Kidney tubule cell (primary cell): ENCODE measurements at places on chromosomes 4 and X.
A peak's percentile ranks its signal among the peaks of the same experiment; 100 is the strongest.

DNA sequence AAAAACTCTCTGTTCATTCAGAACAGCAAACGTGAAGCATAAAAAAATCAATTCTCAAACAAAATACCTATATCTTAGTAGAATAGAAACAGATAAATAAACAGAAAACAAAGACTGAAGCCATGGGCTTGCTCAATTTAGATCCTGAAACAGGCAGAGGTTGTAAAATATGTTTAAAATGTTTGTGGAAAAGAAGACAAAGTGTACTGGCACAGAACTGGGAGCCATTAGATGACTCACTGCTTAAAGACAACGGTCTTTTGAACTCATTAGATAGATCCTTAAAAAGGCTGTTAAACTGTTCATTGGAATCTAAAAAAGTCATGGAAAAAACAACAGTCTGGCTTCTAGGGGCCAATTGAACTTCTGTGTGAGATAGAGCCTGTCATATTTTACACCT, 247.0 kb upstream of the NDST4 start:
- no peak for DNase-seq

DNA sequence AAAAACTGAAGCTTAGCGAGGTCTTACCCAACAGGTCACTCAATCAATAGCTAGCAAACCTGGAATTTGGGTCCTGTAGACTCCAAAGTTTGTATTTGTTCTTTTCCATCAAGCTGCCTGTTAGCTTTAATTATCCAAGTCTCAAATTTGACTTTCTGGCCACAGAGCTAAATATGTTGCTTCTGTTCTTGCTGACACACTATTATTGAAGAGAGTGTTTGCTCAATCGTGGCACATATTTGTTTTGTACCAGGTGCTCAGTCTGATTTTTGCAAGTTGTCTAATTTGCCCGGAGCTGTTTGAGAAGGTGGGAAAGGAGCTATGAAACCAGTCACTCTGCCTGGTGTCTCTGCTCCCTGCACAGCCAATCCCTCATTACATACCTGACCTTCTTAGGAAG, 41.7 kb upstream of the FRMD7 start:
- DNase-seq, result no peak

GRCh38 chr4:149144060-149144459, 671.6 kb downstream of the IQCM start:
- DNase-seq, result no peak

- DNase-seq, result peak; percentile 96
These were observed 150.9 kb downstream of the SHROOM3 start for GRCh38 chr4:76585897-76586360.

GRCh38 chr4:85681221-85681657, 206.3 kb downstream of the ARHGAP24 start:
- DNase-seq, result peak; percentile 64

- no peak for DNase-seq
These were observed 103.4 kb downstream of the SHOX start for GRCh38 chrX:733961-734360.

- DNase-seq, result no peak
These were observed 86.0 kb upstream of the AFAP1 start for GRCh38 chr4:8025668-8026067.

DNA sequence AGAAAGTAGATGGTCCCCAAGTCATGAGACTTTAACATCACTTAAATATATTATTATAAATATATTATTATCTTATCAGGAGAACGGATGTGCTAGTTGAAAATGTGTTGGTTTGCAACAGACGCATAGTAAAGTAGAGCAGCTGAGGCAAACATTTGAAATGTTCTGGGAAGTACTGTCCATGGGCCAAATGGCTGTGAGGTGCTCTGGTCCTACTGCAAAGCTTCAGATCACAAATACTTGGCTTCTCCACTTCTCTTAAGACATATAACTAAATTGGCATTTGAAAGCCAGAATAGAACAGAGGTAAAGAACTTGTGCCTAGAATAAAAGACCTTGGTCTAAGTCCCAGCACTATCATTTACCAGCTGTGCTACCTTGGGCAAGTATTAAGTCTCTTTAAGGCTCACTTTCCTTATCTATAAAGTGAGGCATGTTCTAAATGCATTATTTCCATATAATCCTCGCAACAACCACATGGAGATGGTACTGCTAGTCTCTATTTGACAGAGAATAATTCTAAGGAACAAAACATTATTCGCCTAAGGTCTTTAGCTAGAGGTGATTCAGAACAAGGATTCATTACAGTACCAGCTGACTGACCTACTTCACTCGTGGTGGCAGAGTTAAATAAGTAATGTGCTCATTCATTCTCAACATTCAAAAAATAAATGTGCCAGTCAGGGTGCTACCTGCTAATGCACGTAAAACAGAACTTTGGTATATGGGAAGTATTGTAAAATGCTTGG, 297.1 kb downstream of the PPP3CA start:
- DNase-seq, result no peak

DNA sequence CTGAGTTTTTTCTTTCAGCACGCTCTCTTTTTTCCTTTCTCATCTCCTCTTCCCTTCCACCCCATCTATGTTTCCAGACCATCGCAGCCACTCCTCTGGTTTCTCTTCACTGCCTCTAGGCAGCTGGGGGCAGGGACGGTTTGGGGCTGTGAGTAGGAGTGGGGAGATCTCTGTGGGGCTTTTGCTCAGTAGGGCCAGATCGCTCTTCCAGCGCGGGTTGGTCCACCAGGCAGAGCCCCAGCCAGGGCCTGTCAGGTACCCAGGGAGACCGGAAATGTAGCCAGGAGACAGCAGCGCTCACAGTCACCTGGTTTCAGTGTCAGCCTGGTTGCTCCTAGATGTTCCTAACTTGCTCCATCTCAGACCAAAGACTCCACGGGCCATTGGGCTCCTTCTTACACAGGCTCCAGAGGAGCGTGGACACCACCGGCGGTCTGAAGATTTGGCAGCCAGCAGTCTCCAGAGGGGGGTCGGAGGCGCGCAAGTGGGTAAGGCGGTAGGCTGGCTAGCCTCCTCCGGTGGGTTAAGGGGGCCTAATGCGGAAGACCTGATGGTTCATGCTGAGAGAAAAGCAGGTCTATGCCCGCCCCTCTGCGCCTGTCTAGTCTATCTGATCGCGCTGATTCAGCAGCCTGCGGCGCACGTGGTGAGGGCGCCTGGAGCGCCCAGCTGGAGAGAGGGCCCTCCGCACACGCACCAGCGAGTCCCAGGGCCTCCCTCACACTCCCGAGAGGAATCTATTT, 1.8 kb downstream of the FGF5 start:
- peak; percentile 58 for DNase-seq

DNA sequence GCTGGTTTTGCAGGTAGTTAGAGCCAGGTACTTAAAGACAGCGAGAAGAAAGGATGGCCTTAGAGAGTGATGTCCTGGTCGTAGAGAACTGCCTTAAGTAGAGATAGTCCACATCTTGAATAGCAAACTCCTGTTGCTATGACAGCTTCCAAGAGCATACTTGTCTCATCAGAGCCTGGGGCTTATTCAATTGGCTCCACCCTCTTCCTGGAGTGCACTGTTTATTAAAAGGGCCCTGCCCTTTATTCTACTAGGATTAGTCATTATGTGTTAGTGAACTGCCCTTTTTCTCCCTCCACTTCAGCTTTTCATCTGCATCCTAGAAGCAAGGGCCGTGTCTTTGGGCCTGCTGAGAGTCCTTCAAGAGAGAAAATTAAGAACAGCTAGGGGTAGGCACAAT, 94.5 kb upstream of the EOLA2 start:
- peak; percentile 71 for DNase-seq

- peak; percentile 89 for DNase-seq
These were observed 215.9 kb downstream of the SOWAHB start for GRCh38 chr4:76681996-76682395.

DNA sequence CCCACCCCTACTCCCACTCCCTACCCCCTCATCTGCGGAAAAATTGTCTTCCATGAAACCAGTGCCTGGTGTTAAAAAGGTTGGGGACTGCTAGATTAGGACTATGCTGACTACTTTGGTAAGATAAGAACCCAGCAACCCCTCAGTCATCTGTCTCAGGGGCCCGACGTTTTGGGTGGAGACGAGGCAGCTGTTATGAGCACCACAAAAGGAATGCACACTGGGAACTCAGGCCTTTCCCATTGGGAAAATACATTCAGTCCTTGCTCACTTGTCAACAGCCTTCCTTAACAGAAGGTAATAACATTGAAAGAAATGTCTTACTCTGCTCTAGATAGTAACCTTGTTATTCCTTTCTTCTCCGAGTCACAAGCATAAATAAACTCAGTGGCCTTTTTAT, 310.8 kb downstream of the AFF2 start:
- DNase-seq, result no peak

DNA sequence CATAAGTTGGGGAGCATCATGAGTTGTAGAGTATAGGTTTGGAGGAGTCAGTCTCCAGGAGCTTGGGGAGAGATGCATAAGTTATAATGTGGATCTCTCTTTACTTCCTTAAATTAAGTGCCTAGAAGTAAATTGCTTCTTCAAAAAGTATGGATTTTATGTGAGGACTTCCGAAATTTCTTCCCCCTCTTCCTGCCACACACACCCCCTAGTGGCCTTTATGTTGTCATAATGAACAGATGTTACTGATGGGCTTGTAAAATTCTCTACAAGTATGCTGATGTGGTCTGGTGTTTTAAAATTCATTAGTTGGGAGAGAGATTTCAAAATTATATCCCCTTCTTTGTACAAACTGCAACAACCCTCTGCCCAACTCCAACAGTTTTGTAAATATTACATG, 2.3 kb upstream of the METTL14 start:
- peak; percentile 31 for DNase-seq

DNA sequence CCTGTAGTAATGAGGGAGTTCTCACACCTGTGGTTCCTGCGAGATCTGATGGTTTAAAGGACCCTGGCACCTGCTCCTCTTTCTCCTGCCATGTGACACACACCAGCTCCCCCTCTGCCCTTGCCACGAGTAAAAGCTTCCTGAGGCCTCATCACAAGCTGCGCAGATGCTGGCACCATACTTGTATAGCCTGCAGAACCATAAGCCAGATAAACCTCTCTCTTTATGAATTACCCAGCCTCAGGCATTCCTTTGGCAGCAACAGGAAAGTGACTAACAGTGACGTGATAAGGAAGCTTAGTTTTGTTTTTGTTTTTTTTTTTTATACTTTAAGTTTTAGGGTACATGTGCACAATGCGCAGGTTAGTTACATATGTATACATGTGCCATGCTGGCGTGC, 130.9 kb downstream of the AFAP1 start:
- DNase-seq, result peak; percentile 43

DNA sequence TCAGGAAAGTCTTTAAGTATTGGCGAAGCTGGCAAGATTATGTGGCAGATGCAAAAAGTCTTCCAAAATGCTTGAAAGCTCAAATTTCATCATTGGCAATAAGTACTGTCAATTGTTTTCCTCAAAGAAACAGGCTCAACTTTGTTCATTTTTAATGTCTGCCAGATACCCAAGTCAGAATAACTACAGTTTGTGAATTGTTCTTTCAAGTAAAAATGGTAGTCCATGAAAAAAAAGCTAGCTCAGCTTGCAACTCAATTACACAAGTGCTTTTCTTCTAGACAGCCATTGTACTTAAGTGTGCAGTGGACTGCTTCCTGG, 70.5 kb downstream of the AFF1 start:
- no peak for DNase-seq

GRCh38 chrX:150587585-150588503, 19.4 kb downstream of the MTM1 start:
- no peak for DNase-seq

DNA sequence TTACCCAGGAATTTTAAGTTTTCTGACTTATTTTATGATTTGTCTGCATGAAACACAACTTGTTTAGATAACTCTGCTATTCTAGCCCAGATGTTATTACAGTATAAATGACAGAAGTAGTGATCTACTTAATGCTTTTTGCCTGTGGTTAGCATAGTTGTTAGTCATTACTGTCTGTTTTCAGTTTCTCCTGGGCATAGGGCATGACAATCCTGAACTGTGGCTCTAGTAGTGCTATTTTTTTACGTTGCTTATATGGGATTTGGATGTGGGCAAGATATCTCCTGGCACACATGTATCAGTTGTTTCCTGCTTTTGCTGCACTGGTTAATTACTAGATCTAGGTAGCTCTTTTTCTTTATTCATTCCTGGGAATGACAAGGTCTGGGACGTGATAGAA, 1005.8 kb downstream of the PCDH18 start:
- DNase-seq, result peak; percentile 38

- DNase-seq, result no peak
These were observed 27.4 kb upstream of the ARX start for GRCh38 chrX:25043192-25043591.

GRCh38 chrX:105297041-105297440, 76.5 kb upstream of the TEX13A start:
- no peak for DNase-seq

DNA sequence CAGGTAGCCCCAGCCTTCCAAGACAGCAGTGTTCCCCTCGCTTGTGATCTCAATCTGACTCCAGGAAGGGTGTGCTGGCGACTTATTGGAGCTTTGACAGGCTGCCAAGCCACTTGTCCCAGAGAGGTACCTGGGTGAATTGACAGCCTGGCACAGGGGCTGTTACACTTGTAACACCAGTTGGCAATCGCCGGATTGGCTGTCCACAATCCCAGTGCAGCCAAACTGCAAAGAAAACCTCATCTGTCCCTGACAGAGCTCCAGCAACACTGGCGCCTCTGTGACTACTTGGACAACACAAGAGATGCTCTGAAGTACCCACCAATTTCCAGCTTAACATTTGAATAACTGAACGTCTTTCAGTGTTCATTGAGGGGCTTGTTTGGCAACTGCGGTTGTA, 76.8 kb upstream of the PRPS1 start:
- DNase-seq, result no peak

GRCh38 chrX:20265726-20266681, 705 bp downstream of the RPS6KA3 start:
- DNase-seq, result peak; percentile 29

DNA sequence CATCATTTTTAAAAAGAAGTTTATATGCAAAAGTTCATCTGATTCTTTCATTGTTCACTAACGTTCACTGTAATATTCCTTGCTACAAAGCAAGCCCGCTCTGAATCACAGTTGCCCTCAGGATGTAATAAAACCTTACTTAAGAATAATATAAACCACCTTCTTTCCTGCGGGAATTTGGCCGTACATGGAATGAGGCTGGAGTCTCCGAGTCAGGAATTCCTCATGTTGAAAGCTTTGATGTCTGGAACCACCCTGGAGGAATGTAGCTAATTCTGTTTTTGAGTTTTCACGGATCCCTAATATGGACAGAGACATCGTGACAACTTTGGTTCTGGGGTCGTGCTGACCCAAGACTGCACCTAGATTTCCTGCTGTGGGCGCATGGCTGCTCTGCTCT, 58.5 kb downstream of the CRLF2 start:
- DNase-seq, result no peak

- no peak for DNase-seq
These were observed 15.4 kb upstream of the NFXL1 start for GRCh38 chr4:47929682-47930201.

GRCh38 chr4:142719854-142720541, 126.1 kb downstream of the INPP4B start:
- peak; percentile 81 for DNase-seq

DNA sequence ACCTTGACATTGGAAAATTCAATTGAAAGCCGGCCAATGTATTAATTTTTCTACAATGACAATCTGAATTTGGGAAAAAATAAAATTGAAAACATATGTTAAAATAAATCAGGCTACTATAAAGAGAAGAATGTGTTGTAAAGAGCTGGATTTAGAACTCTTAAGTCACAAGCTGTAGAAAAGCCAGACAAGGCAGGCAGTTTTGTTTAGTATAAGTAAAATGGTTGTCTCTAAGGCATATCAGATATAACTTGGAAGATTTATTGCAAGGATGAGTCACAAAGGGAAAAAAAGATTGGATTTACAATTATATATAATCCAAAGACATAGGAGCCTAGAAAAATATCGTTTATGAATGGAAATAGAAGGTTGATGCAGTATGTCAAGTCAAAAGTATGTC, 549.1 kb upstream of the EPHA5 start:
- DNase-seq, result no peak

GRCh38 chr4:106652095-106652494, 283.5 kb upstream of the GIMD1 start:
- DNase-seq, result no peak
